ENCODE measurements at places on chromosomes 3 and 15. TPM values are rescaled to one million over a fixed set of nuclear protein-coding genes. Genes with fewer than 3 reads are reported as not detected.

The BCL2A1 gene
- not detected for total RNA-seq

The ST8SIA2 gene
- total RNA-seq = not detected

The POTEB3 gene
- total RNA-seq = not detected

The ERICH6 gene
- not detected for total RNA-seq

The THPO gene
- not detected for total RNA-seq

The TMED3 gene
- 196 TPM for total RNA-seq

Data from cardiac atrium fibroblast (primary cell).